ENCODE measurements at places on chromosomes 2 and 18. TPM values are rescaled to one million over a fixed set of nuclear protein-coding genes. Genes with fewer than 3 reads are reported as not detected.

DNA sequence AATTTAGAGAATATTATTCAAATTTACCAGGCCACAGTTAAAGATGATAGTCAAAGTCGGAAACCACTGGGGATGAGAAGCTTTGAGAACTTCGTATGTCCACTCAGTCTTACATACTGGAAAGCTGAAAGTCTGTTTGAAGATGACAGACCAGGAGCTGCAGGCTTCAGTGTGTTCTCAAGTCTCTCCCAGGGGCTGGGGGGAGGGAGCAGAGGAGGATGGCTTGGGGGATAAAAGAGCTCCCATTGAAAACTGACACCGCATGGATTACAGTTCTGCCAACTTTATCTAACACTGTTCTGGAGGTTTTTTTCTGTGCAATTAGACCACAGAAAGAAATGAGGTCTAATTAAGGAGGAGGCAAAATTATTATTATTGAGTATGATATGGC lies 170.5 kb upstream of the ALKAL2 start:
- no peak for DNase-seq
- H3K27me3 ChIP-seq = no peaks in the 10 kb centered on the region
- H3K27ac ChIP-seq = no peak overlapping the region
- H3K4me1 ChIP-seq = no peaks in the 10 kb centered on the region
- H3K36me3 ChIP-seq = no peaks in the 10 kb centered on the region

DNA sequence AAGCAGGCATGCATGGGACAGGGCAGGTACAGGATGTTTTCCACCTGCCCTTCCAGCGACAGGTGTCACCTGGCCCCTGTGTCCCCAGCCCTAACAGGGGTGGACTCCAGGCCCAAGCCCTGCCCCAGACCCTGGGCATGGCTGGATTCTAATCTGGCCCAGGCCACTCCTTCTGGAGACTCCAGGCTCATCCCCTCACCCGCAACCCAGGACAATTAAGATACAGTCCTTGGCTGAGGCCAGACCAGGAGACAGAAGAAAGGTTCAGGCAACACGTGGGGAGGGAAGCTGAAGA lies 9.5 kb downstream of the BIN1 start:
- no peak overlapping the region for H3K27ac ChIP-seq
- DNase-seq = no peak
- H3K4me1 ChIP-seq = peaks cover 29% of the 10 kb centered on the region
- no peaks in the 10 kb centered on the region for H3K36me3 ChIP-seq
- H3K27me3 ChIP-seq = no peaks in the 10 kb centered on the region

The SLC9A4 gene
- total RNA-seq = not detected

DNA sequence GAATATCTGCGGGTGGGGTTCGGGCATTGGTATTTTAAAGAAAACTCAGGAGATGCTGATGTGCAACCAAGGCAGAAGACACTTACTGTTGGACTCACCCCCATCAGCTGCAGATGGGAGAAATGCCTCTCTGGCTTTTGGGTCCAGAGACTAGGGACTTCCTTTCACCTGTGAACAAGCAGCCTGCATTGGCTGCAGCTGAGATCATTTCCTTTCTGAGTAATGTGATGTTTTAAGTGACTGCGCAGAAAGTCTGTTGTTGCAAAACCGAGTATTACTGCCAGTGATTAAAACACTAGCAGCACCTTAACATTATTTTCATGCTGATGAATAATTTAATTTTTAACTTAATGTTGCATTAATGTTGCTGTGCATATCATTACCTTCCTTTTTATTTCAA lies 143.0 kb downstream of the TSN start:
- H3K27ac ChIP-seq = no peak overlapping the region
- H3K36me3 ChIP-seq = no peaks in the 10 kb centered on the region
- H3K4me1 ChIP-seq = no peaks in the 10 kb centered on the region
- no peak for DNase-seq
- no peak overlapping the region for H3K4me3 ChIP-seq
- no peaks in the 10 kb centered on the region for H3K27me3 ChIP-seq

The ITPRIPL1 gene
- total RNA-seq = 0.26 TPM

DNA sequence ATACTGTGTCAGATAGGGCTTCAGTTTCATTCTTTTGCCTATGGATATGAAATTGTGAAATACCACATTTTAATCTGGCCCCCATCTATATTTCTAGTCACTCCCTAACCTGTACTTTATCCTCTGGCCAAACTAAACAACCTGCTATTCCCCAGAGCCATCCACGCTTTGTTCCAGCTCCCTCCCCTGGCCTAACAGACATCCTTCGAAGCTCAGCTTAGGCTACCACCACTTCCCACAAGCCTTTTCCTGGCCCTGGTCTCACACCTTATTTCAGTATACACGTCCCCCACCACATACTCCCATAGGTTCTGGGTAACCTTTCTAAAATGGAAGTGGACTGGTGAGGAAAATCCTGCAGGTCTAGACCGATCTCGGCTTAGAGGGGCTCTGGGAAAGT lies 55.4 kb downstream of the MAP4K3 start:
- no peak for DNase-seq
- H3K27ac ChIP-seq = no peak overlapping the region
- H3K4me3 ChIP-seq = no peak overlapping the region
- no peaks in the 10 kb centered on the region for H3K4me1 ChIP-seq

DNA sequence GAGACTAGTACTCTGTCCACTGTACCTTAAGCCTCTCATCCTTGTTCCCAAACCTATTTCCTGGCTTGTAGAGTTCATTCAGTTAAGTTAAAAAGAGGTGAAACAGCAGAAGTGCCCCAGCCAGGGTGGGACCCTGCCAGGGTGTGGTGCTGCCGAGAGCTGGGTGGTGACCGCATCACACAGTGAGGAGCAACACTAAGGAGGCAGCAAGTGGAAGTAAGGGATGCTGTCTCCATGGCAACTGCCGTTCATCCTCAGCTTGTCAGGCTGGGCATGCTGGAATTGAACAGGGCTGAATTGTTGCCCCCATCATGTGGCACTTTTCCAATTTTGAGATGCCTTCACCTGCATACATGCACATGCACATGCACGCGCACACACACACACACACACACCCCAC lies 77.0 kb downstream of the VSNL1 start:
- DNase-seq = no peak
- H3K4me1 ChIP-seq = no peaks in the 10 kb centered on the region
- H3K27ac ChIP-seq = no peak overlapping the region
- H3K4me3 ChIP-seq = no peak overlapping the region
- no peaks in the 10 kb centered on the region for H3K36me3 ChIP-seq
- H3K27me3 ChIP-seq = no peaks in the 10 kb centered on the region

DNA sequence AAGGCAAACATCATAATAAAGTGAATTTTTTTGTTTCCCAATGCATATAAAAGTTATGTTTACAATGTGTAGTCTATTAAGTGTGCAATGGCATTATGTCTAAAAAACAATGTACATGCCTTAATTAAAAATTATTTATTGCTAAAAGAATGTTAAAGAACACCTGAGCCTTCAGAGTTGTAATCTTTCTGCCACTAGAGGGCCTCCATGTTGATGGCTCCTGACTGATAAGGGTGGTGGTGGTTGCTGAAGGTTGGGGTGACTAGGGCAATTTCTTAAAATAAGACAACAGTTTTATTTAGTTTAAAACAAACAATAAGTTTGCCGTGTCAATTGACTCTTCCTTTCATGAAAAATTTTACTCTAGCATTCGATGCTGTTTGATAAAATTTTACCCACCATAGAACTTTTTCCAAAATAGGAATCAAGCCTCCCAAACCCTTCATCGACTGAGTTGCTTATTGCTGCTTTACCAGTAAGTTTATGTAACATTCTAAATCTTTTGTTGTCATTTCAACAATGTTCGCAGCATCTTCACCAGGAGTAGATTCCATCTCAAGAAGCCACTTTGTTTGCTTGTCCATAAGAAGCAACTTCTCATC lies 32.3 kb downstream of the MAP3K2 start:
- no peak for DNase-seq
- H3K27ac ChIP-seq = no peak overlapping the region
- no peak overlapping the region for H3K4me3 ChIP-seq
- no peaks in the 10 kb centered on the region for H3K27me3 ChIP-seq
- H3K36me3 ChIP-seq = no peaks in the 10 kb centered on the region

DNA sequence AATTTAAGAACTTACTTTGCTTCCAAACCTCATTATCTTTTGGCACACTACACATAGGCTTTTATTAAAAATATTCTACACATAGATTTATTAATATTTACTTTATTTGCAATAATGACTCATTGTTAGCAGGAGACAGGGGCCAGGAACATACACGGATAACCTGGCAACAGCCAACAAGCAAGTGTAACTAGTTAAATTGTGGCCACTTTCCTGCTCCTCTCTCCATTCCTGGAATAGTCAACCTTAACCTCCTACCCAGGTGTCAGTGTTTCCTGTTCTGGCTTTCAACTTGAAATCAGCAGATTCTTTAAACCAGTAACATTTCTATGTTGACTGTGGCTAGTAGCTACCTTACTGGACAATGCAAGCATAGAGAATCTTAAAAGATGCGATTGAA lies 26.5 kb downstream of the ACVR1 start:
- no peaks in the 10 kb centered on the region for H3K36me3 ChIP-seq
- H3K4me1 ChIP-seq = peaks cover 4% of the 10 kb centered on the region
- no peak overlapping the region for H3K4me3 ChIP-seq
- no peak for DNase-seq

DNA sequence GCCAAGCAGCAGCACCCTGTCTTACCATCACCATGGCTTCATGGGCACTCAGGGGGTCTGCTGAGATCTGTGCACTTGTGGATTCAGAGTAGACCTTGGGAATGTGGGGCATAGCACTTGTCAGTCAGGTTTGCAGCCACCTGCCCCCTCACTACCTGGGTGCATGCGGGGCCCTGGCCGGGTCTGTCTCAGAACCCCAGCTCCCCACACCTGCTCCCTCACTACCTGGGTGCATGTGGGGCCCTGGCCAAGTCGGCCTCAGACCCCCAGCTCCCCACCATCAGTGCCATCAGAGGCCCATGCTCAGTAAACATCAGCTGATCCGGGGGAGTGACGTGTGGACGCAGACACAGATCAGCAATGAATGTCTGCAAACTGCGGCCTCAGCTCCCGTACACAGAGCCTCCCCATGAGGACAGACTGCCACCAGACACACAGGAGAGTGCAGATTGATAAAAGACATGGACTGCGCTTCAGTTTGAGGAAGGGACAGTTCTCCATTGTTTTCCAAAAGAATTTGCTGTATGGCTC lies 205.1 kb downstream of the GLI2 start:
- H3K4me3 ChIP-seq = no peak overlapping the region
- no peaks in the 10 kb centered on the region for H3K27me3 ChIP-seq
- H3K36me3 ChIP-seq = no peaks in the 10 kb centered on the region
- no peak for DNase-seq

The LRRTM1 gene
- not detected for total RNA-seq

GRCh38 chr18:22332590-22332989 lies 85.1 kb downstream of the CTAGE1 start:
- no peaks in the 10 kb centered on the region for H3K4me1 ChIP-seq
- H3K27me3 ChIP-seq = no peaks in the 10 kb centered on the region
- DNase-seq = no peak
- no peaks in the 10 kb centered on the region for H3K36me3 ChIP-seq
- no peak overlapping the region for H3K27ac ChIP-seq

GRCh38 chr2:6937157-6937556 lies 19.9 kb downstream of the RNF144A start:
- no peaks in the 10 kb centered on the region for H3K36me3 ChIP-seq
- no peak overlapping the region for H3K27ac ChIP-seq
- H3K27me3 ChIP-seq = no peaks in the 10 kb centered on the region
- no peak overlapping the region for H3K4me3 ChIP-seq
- no peaks in the 10 kb centered on the region for H3K4me1 ChIP-seq

- H3K36me3 ChIP-seq = no peaks in the 10 kb centered on the region
- H3K4me1 ChIP-seq = peaks cover 5% of the 10 kb centered on the region
- H3K27me3 ChIP-seq = no peaks in the 10 kb centered on the region
- DNase-seq = no peak
- no peak overlapping the region for H3K4me3 ChIP-seq
Measured at GRCh38 chr2:8252997-8253694, 428.7 kb upstream of the ID2 start.

- no peak overlapping the region for H3K27ac ChIP-seq
- no peak overlapping the region for H3K4me3 ChIP-seq
- DNase-seq = no peak
- H3K27me3 ChIP-seq = no peaks in the 10 kb centered on the region
- H3K4me1 ChIP-seq = no peaks in the 10 kb centered on the region
- no peaks in the 10 kb centered on the region for H3K36me3 ChIP-seq
Measured at GRCh38 chr18:74013955-74014354, 133.7 kb downstream of the FBXO15 start.

DNA sequence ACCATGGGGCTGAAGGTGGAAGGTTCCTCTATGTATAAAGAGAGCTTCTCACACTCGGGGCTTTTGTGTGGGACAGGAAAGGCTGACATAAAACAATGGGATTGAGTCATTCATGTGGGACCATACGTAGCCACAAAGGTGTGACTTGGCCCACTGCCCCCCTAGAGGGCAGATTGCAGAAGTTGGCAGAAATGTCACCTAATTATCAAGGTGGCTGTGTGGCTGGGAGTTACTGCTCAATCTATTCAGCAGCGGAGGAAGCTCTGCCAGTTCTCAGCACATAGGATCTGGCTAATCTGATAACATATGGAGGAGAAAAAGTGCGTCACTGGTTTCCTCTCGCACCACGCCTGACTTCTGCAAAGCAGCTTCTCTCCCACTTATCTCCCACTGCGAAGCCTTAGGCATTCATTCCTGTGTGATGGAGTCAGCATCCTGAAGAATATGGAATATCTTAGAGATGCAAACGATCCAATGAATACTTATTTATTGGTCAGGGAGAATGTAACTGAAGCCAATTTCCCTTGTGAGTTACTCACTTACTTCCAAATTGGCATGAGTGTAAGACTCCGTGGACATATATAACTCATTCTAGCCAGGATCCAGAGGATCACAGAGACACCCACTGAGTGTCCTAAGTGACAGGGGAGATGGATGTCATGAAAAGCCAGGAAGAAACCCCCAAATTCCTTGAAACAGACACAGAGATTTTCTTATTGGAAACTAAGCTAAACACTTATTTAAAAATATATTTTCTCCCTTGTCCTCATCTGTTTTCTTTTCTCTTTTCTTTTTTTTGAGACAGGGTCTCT lies 344.8 kb downstream of the TGIF1 start:
- no peaks in the 10 kb centered on the region for H3K27me3 ChIP-seq
- no peaks in the 10 kb centered on the region for H3K36me3 ChIP-seq
- H3K27ac ChIP-seq = no peak overlapping the region
- no peak for DNase-seq
- no peaks in the 10 kb centered on the region for H3K4me1 ChIP-seq

DNA sequence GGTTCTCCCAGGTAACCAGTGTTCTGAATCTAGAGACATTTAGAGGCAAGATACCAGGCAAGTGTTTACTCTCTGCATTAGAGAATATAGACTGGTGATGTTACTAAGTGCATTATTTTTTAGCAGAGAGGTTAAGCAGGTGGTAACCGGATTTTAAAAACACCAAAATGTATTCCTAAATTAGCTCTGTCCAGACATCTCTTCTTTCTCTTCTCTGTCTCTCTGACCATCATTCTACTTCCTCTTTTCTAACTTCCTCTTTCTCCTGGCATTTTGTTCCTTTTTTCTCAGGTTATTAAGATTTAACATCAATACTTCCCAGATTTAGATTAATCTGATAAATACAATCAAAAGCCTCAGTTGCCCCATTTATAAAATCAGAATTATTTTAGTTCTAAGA lies 31.7 kb upstream of the DYNC1I2 start:
- no peak for DNase-seq
- no peaks in the 10 kb centered on the region for H3K36me3 ChIP-seq
- H3K4me1 ChIP-seq = no peaks in the 10 kb centered on the region
- H3K4me3 ChIP-seq = no peak overlapping the region

- H3K27ac ChIP-seq = no peak overlapping the region
- no peak for DNase-seq
- no peak overlapping the region for H3K4me3 ChIP-seq
- H3K27me3 ChIP-seq = no peaks in the 10 kb centered on the region
- H3K36me3 ChIP-seq = no peaks in the 10 kb centered on the region
- peaks cover 5% of the 10 kb centered on the region for H3K4me1 ChIP-seq
Measured at GRCh38 chr18:35176925-35177324, 63.9 kb upstream of the ZNF397 start.

All from right lobe of liver (tissue), 6 donors.